Kidney capillary endothelial cell (primary cell): ENCODE measurements at places on chromosomes 2 and 18.

DNA sequence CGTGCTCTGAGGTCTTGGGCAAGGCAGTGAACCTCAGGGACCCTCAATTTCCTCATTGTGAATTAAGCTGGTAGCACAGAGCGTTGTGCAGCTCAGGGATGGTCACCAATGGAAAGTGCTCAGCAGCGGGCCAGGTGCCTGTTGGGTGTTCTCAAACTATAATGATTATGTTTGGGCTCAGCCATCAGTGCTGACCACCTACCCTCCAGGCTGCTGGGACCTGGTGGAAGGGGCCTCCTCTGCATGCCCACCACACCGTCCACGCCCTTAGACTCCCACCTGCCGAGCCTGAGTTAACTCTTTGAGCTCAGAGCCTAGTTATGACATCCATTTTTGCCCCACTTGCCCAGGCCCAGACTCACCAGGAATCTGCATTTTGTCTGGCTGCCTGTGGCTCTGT is 35.0 kb downstream of the GLI2 start:
- no peak for DNase-seq

DNA sequence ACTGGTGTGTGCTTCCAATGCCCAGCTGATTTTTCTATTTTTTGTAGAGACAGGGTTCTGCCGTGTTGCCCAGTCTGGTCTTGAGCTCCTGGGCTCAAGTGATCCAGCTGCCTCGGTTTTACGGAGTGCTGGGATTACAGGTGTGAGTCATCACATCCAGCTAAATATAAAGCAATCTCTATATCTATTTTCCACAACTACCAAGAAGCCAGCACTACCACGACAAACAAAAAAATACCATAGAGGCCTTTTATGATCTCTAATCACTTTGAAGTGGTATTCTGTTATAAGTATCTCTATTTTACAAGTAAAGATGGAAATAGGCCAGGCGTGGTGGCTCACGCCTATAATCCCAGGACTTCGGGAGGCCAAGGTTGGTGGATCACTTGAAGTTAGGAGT is 34.7 kb downstream of the C2orf74 start:
- DNase-seq, result no peak

DNA sequence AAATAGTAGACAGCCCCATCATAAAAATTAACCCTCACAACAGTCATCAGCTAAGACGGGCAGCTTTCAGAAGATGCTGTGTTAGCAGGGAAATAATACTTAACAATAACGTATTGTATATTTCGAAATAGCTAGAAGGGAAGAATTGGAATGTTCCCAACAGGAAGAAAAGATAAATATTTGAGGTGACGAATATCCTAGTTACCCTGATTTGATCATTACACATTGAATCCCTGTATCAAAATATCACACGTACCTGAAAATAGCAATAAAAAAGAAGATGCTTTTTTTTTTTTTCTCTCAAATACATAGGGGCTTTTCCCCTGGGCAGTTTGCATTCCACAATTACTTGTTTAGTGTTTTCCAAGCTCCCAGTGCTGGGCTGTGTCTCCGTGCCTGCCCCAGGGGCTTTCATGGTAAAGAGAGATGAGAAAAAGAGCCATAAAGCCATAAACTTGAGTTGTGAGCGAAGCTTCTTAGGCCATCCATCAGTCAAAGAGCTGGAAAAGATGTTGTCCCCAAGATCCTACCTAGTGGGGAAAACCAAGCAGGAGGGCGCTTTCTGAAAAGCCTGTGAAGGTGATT is 183.0 kb upstream of the REV1 start:
- DNase-seq, result no peak

DNA sequence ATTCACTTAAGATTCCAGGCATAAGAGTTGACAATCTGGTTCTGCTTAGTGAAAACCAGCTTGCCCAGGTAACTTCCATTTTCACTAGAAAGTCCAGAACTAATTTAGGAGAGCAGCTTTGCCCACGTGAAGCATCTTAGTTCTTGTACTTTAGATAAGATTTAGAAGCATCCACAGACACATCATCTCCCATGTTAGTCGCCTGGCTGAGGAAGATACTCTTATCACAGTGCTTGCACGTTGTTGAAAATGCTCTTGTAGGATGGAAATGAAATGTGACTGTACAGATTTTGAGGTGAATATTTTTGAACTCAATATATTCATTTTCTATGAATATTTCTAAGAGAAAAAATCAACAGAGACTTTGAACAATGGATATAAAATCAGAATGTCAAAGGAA is 159.7 kb downstream of the SOCS6 start:
- DNase-seq, result no peak

DNA sequence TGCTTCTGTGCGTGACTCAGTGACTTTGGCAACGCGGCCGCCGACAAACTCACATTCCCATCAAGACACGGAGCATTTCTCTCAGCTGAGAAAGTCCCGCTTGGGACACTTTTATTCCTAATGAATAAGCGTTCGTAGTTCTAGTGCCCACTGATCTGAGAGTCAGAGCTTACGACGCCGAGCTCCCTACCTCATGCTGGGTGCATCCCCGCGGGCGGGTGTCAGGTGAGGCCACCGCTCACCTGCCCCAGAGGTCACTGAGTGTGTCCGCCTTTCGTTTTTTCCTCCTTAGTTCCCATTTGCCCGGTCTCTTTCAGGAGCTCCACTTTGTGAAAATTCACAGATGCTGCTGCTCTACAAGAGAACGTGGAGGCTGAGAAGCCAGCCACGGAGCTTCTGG is 43.6 kb upstream of the TMEM18 start:
- DNase-seq, result no peak

- no peak for DNase-seq
These were observed 171.1 kb upstream of the MC4R start for GRCh38 chr18:60543646-60544045.

GRCh38 chr18:58534535-58535301 is 94.2 kb downstream of the ALPK2 start:
- DNase-seq, result no peak

GRCh38 chr2:233092432-233093165 is 32.5 kb downstream of the INPP5D start:
- DNase-seq, result no peak
